ENCODE measurements at places on chromosomes 6 and 20.

GRCh38 chr6:797479-798077, 104.6 kb upstream of the EXOC2 start:
- DNase-seq: no peak

DNA sequence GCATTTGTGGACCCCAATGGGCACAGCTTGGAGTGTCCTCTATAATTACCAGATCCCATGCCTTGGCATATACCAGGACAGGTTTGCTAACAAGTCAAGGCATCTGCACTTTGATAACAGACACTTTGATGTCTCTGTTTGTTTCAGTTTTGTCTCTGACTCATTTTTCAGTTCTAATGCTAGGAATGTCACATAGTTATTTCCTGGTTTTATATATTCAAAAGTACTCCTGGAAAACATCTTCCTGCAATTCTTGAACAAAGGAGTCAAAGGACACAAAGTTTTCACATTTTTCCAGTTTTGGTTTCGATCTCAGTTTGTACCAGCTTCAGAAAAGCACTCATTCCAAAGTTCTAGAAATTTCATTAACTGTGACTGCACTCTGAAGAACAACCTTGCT, 188.1 kb downstream of the FOXC1 start:
- no peak for DNase-seq

DNA sequence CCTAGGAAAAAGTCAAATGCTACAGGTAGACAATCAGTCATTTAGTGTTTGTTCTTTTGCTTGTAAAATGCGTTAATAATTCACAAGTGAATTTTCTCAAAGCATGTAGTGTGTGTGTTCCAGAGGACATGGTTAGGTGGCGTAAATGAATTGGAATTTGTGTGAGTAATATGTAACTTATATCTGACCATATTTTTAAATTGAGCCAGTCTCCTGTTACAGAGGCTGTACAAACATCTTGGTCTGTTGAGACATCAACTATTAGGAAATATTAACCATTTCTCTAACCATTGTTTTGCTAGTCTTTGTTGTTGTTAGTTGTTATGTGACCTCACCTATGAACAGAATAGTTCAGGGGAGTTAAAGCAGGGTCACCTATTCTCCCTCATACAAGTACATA, 22.7 kb downstream of the MCM8 start:
- DNase-seq: no peak

DNA sequence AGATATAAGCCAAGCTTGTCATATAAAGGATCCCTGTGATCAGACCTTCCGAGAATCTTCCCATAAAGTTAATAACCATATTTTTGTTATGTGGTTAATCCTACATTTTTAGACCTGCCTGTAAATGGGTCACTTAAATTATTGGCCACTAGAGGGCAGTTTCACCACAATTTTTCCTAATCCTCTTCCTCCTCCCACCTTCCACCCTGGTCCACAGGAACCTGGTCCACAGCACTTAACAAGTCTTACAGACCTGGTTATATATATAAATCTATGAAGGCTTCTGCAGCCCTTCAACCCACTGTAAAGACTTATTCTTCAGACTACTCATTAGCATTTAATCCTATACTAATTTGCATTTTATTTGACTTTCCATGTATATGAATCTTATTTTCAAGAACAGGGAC, 28.3 kb downstream of the MRS2 start:
- no peak for DNase-seq

DNA sequence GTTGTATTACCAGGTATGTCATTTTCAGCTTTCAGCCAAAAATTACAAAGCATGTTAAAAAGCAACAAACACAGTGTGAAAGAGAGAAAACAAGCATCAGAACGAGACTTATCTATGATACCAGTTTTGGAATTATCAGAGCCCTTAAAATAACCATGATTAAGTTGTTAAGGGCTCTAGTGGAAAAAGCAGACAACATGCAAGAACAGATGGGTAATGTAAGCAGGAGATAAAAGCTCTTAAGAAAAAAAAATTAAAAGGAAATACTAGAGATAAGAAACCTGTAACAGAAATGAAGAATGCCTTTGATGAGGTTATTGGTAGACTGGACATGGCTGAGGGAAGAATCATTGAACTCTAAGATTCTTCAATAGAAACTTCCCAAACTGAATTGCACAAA, 127.5 kb upstream of the SCGN start:
- DNase-seq: no peak

DNA sequence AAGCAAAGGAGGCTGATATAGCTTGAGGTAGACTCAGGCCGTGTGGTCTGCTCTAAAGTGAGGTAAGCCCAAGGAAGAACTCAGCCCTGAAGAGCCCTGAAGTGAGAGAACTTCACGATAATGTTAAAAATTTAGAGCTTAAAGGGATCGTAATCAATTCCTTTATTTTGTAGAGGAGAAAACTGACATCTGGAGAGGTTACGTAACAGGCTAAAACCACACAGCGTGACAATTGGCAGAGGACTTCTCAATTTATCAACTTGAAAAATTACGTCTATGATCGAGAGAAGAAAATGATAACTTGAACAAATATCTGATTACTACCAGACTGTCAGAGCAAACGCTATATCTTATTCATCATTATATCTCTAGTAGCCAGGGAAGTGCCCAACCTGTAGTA, 121.8 kb upstream of the FOXO3 start:
- no peak for DNase-seq

DNA sequence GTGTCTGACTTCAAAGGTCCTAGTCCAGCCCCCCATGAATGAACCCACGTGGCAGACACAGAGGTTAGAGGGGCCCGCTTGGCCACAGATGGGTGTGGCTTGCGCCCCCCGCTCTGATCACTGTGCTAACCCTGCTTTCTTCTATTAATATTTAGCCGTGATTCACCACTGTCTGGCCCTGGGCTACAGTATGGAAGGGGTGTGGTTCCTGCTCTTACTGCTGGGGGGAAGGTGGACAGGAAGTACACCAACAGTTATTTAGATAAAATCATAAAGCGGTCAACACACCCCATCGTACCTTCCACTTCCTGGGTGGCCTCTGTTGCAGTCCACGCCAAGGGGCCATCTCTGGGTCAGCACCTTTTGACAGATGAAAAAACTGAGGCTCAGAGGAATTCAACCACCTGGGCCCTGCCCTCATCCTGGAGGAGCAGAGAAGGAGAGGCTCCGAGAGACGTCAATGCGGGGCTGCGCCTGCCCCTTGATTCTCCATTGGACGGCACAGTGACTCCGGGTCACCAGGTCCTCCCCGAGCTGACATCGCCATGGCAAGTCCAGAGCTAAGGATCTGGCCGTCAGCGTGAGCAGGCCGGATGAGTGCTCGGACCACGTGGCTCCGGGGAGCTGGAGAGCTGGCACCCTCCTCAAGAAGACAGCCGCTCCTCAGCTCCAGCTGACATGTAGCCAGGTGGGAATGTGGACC, 206.3 kb downstream of the PREX1 start:
- DNase-seq: no peak

DNA sequence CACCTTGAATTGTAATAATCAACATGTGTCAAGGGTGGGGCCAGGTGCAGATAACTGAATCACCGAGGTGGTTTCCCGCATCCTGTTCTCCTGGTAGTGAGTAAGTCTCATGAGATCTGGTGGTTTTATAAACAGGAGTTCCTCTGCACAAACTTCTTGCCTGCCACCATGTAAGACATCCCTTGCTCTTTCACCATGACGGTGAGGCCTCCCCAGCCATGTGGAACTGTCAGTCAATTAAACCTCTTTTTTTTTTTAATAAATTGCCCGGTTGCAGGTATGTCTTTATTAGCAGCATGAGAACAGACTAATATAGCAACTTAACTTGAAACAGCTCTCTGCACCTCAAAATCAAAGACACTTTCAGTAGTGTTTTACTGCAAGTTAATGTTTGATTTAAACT, 121.6 kb downstream of the OGFRL1 start:
- no peak for DNase-seq

DNA sequence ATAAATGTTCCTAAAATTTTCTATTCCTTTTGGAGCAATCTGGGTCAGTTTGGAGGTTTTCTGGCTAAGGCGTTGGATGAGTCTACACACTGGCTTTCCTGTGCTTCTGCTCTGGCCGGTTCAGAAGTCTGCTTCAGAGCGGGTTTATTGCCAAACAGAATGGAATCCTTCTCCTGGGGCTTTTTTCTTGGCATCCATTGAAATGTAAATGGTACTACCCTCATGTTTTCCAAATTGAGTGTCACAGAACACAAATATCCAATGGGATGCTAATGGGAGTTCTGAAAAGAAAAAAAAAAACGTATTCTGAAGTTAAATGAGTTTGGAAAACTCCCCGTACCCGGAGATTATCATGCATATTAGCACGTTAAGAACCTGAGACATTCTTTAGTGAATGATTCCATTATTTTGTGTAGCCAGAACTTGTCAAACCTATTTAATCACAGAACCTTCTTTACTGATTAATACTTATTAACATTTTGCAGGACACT, 930.3 kb downstream of the QKI start:
- no peak for DNase-seq

GRCh38 chr6:167748458-167749379, 78.0 kb upstream of the AFDN start:
- no peak for DNase-seq

DNA sequence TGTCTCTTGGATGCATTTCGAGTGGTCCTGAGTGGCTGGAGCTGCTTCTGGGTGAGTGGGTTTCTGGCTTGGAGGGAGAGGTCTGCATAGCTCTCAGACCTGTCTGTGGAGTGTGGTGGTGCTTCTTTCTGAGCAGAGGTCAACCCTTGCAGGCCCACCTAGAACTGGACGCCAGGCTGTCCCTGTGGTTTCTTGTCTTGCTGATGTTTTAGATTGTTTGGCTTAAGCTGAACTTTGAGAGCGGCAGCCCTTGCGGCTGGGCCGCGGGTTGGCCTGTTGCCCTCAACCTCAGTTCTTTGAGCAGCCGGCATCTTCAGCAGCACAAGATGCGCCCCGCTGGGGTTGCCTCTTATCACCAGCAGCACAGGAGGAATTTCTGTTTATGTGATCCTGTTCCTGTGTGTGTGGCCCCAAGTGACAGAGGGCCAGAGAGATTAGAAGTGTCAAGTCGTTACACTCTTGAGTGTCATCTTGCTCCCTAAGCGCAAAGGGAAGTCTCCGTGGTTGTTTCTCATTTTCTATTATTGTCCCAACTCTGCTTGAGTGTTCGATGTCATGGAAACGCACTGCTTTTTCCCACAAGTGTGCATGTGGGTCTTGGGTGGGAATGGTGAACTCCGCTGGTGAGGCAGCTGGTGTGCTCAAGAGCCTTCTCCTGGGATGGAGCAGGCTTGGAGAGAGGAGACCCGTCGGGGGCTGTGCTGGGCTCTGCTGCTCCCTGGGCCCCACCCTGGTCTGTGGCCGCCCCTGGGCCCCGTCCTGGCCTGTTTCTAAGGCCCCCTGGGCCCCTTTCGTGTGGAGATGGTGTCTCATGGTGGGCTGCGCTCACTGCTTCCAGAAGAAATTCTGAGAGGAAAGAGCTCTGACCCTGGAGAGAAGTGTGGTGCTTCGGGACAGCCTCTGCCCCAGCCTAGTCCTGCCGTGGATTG, 20.1 kb upstream of the SLC22A1 start:
- no peak for DNase-seq

DNA sequence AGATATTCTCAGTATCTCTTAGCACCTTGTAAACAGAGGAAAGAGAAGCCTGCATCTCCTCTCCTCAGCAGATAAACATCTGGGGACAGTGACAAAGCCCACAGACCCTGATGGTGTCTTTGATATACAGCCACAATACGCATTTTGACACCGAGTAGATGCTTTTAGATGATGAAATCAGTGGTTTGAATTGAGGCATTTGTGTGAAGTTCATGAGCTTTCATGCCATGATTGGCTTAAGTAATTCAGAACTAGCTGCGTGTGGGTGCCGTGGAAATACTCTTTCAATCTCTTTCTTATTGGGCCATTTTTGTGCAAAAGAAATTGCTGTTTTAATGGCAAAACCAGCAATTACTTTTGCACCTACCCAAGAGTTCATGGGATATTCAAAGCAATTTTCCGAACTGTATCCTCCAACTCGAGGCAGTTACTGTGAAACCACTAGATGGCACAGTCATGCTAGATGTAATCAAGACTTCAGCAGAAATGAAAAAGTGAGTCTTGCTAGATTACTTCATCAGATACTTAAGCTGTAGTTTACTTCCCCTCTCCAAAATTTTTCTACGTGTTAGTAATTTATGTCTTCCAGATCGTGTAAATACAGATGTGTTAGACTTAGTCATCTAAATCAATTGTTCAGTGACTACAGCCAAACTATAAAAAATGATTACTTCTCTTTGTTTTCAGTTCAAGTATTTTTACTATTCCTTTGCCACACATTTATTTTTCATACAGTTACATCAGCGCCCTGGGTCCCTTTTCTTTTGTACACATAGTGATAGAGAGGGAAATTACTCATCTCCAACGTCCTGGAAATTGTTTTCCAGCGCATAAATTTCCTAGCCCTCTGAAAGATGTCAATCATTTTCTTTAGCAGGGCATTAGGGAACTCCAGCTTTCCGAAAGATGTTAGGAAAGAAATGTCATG, 49.4 kb downstream of the IYD start:
- no peak for DNase-seq

DNA sequence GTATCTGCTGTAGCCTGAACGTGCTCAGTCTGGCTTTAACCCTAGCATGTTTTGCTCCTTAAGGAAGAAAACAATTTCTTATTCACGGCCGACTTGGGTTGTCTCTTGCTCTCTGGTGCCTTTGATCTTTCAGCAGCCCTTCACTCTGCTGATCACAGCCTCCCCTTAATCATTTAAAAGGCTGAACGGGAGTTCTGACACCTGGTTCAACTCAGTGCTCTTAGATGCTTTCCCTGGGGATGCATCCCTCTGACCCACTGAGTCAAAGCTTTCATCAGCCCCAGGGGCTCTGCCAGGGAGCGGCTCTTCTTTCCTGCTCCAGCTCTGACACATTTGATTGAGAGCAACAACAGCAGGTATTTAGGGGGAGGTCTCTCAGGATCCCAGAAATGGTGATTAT, 79.0 kb upstream of the FYN start:
- no peak for DNase-seq

DNA sequence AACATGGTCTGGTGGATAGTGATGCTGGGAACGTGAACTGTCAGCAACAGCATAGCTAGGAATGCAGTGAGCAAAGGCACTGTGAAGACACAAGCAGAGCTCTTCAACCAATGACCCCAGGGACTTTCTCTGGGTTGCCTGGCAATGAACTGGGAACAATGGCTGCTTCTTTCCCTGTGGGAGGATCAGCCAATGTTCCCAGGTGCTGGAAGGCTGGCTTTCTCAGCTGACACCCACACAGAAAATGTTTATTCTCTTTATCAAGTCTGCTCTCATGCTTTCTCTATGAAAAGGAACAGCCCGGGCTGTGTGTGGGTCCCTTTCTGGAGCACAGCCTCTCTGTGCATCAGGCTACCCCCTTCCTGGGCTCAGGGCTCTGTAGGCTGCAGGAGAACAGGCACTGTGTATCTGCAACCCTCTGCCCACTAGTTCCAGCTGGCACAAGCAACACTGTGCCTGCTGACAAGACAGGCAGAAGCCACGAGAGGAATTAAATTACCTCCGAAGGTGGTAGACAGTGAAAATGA, 54.2 kb downstream of the HFE start:
- no peak for DNase-seq

DNA sequence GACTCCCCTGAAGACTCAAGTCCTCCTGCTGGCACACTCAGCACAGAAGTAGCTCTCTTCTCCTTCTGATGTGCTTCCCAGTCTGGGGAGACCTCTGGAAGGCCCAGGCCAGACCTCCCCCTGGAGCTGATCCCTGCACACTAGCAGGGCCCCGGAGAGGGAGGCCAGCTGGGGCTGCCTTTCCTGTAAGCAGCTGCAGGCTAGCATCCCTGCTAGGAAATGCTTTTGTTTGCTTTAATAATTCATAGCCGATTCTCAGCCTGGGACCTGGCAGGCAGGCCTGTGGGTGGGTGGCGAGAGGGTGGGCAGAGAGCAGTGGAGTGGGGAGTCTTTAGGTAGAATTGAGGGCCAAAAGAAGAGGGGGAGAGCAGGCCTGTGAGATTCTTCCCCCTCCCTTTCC, 5.2 kb downstream of the EBF4 start:
- DNase-seq: no peak

Data from stimulated activated CD8-positive, alpha-beta memory T cell treated with anti-CD3 and anti-CD28 coated beads, Interleukin-12 subunit alpha, Interleukin-12 subunit beta, amount 100 ng/mL, for 4 hours (primary cell).